Pulmonary artery endothelial cell (primary cell): ENCODE measurements at places on chromosomes 7 and 10.

DNA sequence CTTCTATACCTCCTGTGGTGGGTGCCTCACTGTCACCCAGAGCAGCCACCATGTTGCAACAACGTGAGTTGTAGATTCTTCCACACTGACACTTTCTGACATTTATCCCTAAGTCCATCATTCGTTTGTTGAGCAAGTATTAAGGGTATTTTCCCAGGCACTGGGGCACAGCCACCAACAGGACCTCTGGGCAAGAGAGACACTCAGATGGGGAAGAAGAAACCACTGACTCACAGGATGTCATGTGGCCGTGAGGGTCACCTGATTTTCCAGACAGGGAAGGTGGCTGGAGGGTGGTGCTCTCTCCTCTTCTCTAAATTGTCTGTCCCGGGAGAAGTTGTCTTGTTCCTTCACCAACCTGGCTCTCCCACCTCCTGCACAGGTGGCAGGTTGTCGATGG lies 51.7 kb upstream of the PPIF start:
- no peak for DNase-seq

- no peak for DNase-seq
Observed at GRCh38 chr10:32318476-32318896, 28.5 kb downstream of the EPC1 start.

DNA sequence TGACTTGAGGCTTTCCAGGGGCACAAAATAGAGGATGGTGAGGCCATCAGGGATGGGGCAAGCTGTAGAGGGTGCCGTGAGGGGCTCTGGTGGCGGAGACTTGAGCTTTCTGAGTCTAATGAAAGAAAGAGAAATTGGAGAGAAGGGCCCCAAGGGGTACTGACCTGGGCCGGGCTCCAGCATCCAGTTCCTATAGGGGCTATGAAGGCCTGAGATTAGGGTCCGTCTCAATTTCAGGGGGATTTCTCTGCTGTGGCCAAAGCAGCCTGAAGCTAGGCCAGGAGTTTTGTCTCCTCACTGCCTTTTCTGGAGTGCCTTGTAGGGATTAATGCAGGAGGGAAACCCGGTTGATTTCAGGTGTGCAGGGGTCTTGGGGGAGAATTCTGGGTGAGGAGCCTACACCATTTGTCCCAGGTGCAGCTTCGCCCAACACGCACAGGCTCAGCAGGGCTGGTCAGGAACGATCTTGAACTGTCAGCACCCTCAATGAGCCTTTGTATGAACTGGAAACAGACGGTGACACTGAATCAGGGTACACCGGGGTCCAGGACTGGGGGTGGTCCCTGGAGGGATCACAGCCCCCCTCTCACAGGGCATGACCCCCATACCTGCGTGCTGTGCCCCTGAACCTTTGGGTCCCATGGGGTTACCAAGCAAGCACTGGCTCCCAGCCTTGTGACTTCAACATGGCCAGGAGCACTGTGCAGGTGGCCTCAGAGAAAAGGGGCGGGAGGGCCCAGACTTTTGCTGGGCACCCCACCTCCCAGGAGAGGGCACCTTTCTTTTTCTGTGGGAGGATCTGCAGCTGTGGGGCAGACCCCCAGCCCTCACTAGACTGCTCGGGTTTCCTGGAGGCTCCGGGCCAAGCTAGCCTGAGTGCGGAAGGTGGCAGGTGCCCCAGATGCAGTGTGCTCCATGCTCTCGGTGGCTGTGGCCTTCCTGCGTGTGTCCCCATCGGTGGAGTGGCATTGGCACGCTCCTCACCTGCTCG lies 122.9 kb upstream of the RET start:
- no peak for DNase-seq

GRCh38 chr10:70337201-70337651 lies 45.2 kb downstream of the LRRC20 start:
- DNase-seq, result no peak

- no peak for DNase-seq
Observed at GRCh38 chr10:101829561-101830315, 11.5 kb upstream of the OGA start.

GRCh38 chr10:6044751-6045313 lies 17.3 kb downstream of the IL2RA start:
- no peak for DNase-seq
